Right hindlimb (tissue), 1 donor: ENCODE measurements at places on chromosomes 2 and 18.

DNA sequence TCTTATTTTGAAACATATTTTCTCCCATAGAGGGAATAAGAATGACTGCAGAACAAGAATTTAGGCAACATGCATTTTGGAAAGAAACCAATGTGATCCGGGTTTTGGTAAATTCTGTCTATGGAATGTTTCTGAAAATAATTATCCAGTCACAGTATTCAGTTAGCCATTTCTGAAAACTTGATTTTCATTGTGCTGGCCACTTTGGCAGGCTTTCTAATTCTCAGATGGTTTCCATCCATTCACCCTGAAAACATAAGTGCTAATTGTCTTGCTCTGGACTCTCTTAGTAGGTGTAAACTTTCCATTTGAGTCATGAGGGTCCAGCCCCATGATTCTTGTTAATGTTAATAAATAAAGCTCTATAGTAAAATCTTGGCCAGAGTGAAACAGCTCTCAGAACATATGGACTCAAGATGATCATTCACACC lies 176.5 kb downstream of the RBM43 start:
- peak; percentile 44 for DNase-seq

DNA sequence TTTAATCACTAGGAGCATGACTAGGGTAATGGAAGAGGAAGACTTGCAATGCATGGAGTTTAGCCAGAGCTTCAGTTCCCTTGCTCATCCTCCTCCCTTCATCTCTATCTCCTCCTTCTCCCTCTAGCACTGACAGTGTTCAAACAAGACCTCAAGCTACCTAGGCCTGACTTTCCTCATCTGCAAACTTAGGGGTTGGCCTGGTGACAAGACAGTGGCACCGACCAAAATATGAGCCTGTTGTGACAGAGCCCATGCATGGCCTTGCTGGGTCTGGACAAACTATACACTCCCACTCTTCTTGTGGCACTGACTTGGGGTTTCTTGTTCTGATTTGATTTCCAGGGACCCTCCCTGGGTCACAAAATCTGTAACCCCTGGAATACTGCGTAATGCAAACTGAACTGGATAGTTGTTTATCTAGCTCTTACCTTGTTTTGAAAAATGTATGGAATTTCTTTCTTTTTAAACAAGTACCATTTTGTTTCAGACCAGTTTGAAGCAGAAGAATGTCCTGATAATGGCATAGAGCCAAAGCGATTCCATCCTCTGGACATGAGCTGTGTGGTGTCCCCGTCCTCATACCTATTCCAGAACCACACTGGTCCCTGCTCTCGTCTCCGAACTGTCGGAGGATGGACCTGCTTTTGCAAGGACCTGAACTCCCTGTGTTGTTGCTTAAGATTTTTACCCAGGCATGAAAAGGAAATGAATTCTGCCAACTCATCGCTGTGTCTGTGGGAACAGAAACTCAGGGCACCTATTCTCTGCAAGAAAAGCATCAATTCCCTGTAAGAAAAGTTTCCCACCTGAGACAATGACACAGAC lies 33.4 kb upstream of the PPP4R1 start:
- no peak for DNase-seq

GRCh38 chr2:15669375-15669910 lies 77.8 kb downstream of the DDX1 start:
- DNase-seq: no peak

GRCh38 chr18:36648803-36649202 lies 180.0 kb downstream of the TPGS2 start:
- DNase-seq: no peak

- DNase-seq: no peak
Measured at GRCh38 chr2:181685150-181685688, 4.9 kb upstream of the NEUROD1 start.

GRCh38 chr2:54575379-54575888 lies 119.3 kb downstream of the SPTBN1 start:
- no peak for DNase-seq
